ENCODE measurements at places on chromosomes 12 and 14. TPM values are rescaled to one million over a fixed set of nuclear protein-coding genes. Genes with fewer than 3 reads are reported as not detected.

DNA sequence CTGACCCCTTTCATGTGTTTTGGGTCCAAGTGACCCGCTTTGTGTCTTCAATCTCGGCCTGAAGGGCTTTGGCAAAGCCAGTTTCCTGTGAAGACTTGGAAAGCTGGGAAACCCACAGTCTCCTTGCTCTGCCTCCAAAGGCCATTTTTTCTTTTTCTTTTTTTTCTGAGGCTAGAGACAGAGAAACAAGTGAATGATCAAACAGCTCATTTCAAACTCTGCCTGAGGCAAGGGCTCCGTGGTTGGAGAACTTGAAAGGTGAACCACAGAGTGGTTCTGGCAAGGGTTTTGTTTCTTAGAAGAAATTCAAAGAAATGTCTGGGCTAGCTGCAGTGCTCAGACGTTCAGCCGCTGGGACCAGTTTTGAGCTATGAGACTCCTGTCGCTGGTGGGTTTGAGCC is 62.7 kb downstream of the ERH start:
- H3K36me3 ChIP-seq, result peaks cover 2% of the 10 kb centered on the region
- no peak overlapping the region for H3K27ac ChIP-seq

Gene NFATC4
- total RNA-seq, result 0.16 TPM

DNA sequence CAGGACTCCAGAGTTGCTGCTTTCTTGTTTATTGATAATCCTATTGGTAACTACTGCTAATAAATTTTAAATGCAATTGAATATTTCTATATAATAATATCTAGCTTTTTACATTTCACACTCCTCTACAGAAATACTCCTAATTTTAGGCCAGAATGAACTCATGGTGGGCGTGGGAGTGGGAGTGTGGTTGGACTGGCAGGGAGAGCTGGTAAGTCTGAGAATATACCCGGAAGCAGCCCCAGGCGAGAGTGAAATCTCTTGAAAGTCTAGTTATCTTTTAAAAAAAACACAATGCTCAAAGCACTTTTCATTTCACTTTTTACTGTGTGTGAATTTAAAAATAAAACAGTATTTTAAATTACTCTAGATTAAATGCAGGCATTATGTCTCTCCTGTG is 4.7 kb downstream of the TMEM263 start:
- H3K4me3 ChIP-seq, result no peak overlapping the region
- no peak for DNase-seq
- H3K27ac ChIP-seq, result no peak overlapping the region
- no peaks in the 10 kb centered on the region for H3K36me3 ChIP-seq
- H3K4me1 ChIP-seq, result peaks cover 14% of the 10 kb centered on the region
- no peaks in the 10 kb centered on the region for H3K27me3 ChIP-seq

Gene CFL2
- total RNA-seq, result 10.7 TPM

- H3K4me1 ChIP-seq, result no peaks in the 10 kb centered on the region
- no peaks in the 10 kb centered on the region for H3K27me3 ChIP-seq
- no peak overlapping the region for H3K27ac ChIP-seq
- H3K4me3 ChIP-seq, result no peak overlapping the region
Observed at GRCh38 chr12:24537083-24537860, 411.6 kb downstream of the BCAT1 start.

DNA sequence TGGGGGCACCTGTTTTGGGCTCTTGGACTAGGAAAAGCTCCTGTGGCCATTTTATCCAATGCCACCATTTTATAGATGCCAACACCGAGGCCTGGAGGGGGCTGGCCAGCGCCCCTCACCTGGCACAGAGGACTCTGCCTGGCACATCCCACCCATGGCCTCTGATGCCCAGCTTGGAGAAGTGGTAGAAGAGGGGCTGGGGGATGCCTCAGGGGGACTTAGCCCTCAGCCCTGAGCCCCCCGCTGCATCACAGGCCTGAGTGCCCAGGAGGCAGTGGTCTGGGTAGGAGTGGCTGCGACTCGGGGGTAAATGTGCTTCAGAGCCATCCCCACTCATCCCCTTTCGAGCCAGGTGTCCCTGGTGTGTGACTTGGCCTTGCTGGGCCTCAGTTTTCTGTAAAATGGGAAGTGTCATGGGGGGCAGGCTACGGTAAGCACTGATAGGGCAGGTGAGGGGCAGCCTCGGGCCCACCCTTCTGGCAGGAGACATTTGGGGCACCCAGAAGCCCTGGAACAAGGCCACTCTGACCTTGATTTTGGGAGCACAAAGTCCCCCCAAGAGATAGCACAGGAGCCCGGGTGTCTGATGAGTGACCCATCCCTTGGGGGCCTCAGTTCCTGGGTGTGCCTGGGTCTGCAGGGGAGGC is 22.5 kb downstream of the SH2B3 start:
- H3K4me1 ChIP-seq, result peaks cover 61% of the 10 kb centered on the region
- peak overlapping the region; percentile 9 for H3K4me3 ChIP-seq
- H3K27ac ChIP-seq, result peak overlapping the region; percentile 100
- DNase-seq, result no peak
- no peaks in the 10 kb centered on the region for H3K36me3 ChIP-seq
- no peaks in the 10 kb centered on the region for H3K27me3 ChIP-seq

Gene OVCH1
- total RNA-seq, result not detected

GRCh38 chr12:18340786-18341185 is 79.5 kb downstream of the PIK3C2G start:
- no peaks in the 10 kb centered on the region for H3K36me3 ChIP-seq
- no peak overlapping the region for H3K27ac ChIP-seq
- no peak for DNase-seq
- no peaks in the 10 kb centered on the region for H3K4me1 ChIP-seq
- no peak overlapping the region for H3K4me3 ChIP-seq

Gene CLEC12A
- not detected for total RNA-seq

Gene DAD1
- total RNA-seq, result 127 TPM

DNA sequence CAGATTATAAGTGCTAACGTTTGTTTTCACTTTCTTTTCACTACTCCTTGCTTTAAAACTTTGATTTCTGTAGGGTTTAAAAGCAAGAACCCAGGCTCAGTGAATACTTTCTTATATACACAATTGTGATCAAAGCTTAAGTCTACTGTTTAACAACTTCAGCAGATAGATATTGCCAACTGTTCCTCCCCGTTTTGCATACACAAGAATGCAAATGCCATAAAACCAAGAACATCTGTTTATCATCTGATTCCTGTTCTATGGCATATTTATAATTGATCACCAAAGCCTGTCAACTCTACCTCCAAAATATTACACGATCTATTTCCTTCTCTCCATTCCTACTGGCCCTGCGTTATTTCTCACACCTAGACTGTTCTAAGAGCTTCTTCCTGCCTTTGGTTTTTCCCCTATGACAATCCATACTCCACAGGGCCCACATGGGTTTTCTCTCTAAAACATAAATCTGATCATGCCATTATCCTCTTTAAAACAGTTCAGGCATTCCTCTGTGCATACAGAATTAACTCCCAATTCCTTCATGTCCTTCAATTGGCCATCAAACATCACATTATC is 15.9 kb downstream of the MED13L start:
- H3K27me3 ChIP-seq, result no peaks in the 10 kb centered on the region
- H3K27ac ChIP-seq, result no peak overlapping the region
- H3K4me3 ChIP-seq, result no peak overlapping the region
- peaks cover 48% of the 10 kb centered on the region for H3K4me1 ChIP-seq

Gene CCDC197
- total RNA-seq, result not detected

DNA sequence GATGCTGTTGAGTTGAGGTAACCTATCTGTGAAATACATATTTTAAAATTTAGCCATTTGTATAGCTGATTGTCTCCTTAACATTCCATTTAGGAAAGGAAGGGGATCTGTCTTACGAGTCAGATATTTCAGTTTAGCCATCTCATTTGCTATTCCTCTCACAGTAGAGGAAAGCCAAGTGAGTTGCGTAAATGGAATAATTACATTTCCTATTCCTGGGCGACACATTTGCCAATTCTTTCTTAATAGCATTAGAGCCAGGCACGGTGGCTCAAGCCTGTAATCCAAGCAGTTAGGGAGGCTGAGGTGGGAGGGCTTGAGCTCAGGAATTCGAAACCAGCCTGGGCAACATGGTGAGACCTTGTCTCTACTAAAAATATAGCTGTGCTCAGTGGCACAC is 116.3 kb downstream of the TMX1 start:
- H3K27me3 ChIP-seq, result no peaks in the 10 kb centered on the region
- H3K27ac ChIP-seq, result no peak overlapping the region
- H3K4me1 ChIP-seq, result no peaks in the 10 kb centered on the region

- no peaks in the 10 kb centered on the region for H3K4me1 ChIP-seq
- no peaks in the 10 kb centered on the region for H3K27me3 ChIP-seq
- H3K27ac ChIP-seq, result no peak overlapping the region
- no peak overlapping the region for H3K4me3 ChIP-seq
- H3K36me3 ChIP-seq, result peaks cover 5% of the 10 kb centered on the region
- DNase-seq, result no peak
Observed at GRCh38 chr14:56647493-56647892, 67.9 kb downstream of the TMEM260 start.

GRCh38 chr14:76490735-76491134 is 114.8 kb downstream of the ESRRB start:
- no peaks in the 10 kb centered on the region for H3K36me3 ChIP-seq
- H3K4me1 ChIP-seq, result no peaks in the 10 kb centered on the region
- no peak overlapping the region for H3K4me3 ChIP-seq
- H3K27ac ChIP-seq, result no peak overlapping the region
- peaks cover 11% of the 10 kb centered on the region for H3K27me3 ChIP-seq
